ENCODE measurements at places on chromosomes 7 and 10.

- no peak for DNase-seq
These were observed 65.2 kb downstream of the CREB3L2 start for GRCh38 chr7:137936509-137937201.

DNA sequence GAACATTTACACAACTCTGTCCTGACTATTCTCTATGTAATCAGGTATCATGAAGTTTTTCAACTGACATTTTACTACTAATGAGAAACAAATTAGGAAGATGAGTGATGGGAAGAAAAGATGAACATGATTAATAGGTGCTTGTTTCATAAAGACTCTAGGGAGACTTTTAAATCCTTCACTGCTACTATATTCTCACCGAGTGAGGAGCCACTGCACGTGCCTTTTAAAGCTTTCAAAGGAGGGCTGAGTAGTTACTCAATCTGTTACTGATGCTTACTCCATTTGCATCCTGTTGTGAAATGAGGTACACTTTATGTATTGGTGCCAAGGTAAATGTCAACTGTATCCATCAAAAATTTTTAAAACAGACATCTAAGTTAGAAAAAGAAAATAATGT is 1.3 kb upstream of the COMMD3 start:
- DNase-seq, result no peak

DNA sequence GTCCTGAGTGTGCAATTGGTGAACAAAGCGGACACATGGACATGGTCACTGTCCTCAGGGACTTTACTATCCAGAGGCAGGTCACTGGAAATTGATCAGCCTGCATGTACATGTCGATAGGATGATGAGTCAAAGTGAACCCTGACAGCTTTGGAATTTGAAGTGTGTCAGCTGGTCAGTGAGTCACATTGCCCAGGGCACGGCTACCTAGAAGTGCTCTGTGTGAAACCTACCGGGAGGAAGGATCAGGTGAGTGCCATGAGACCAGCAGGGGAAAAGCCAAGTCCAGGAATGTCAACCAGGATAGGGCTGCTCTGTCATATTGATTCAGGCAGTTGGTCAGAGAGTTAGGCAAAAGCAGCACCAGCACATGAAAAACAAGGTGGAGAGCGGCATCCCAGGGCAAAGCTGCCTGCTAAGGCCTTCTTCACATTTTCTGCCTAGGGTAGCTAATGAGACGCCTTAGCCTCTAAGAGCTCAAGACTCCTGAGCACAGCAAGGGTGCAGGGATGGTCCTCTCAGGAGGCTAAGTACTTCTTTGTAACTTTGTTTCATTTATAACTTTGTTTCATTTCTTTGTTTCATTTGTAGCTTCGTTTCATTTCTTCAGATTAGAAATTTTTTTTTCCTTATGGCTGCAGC is 19.4 kb upstream of the PDCD4 start:
- DNase-seq, result no peak

DNA sequence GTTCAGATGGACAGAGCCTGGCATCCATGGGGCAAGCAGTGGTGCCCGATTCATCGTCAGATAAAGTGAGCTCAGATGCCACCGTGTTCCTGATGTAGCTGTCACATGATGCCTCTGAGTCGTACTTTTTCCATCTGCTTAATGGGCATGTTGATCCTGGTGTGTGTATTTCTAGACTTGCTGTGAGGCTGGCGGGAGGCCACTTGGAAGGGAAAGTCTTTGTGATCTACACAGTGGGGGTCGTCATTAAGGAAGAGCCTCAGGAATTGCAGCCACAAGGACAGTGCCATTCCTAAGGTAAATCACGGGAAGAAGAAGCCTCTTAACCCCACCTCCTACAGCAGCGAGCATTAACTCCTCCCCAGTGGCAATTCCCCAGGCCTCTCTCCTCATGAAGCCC is 63.0 kb downstream of the RGS10 start:
- DNase-seq, result no peak

- DNase-seq, result no peak
These were observed 152.5 kb upstream of the CHST15 start for GRCh38 chr10:124245806-124246440.

- DNase-seq, result no peak
These were observed 1.3 kb downstream of the PRKCQ start for GRCh38 chr10:6578795-6579182.

DNA sequence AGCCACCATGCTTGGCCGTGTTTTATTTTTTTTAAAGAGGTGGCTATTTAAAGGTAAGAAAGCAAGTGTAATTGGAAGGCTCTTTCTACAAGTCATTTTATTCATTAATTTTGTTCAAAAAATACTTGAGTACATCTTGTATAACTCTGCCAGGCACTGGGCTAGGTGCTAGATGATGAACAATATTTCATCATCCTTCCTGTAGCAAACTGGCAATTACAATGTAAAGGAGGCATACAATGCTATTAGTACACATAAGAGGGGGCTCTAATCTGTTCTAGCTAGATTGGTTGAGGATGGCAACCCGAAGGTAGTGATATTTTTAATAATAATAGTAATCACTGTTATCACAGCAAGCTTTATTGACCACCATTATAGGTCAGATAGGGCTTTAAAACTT is 215.5 kb upstream of the KLF14 start:
- DNase-seq, result no peak

DNA sequence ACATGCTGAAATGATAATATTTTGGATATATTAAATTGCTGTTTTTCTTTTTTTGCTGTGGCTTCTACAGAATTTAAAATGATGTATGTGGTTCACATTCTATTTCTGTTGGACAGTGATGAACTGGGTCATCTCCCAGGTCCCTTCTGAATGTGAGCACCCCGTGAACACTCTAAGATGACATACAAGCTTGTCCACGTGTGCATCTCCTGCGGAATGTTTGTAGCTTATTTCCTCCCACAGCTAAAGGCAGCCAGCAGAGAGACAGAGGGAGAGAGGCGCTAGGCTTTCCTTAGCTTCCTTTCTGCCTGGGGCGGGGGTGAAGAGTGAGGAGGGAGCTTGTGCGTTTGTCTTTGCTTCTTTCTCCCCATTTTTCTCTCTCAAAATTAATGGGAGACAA is 219.1 kb downstream of the EMX2 start:
- DNase-seq, result no peak

GRCh38 chr10:126052171-126052570 is 155.8 kb downstream of the FANK1 start:
- no peak for DNase-seq

GRCh38 chr10:22693860-22694259 is 20.5 kb downstream of the PIP4K2A start:
- DNase-seq, result no peak

GRCh38 chr7:81790120-81790500 is 20.3 kb upstream of the HGF start:
- DNase-seq, result no peak

GRCh38 chr10:132971448-132972148 is 29.2 kb upstream of the CFAP46 start:
- no peak for DNase-seq

DNA sequence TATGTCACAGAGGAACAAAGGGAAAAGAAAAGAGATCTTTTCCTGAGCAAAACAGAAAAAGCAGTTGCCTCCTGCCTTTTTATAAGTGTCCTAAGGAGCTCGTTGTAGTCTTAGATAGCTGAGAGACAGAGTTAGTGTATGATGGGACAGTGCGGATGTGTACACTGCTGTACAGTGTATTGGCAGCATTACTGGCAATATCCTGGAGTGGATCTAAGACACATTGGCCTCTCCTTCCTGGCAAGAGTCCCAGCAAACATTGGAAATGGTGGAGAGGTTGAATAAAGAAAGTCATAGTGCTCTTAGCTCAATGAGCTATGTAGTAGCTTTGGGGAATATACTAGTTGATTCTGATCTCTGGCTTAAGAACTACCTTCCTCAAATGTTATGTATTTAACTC is 22.7 kb downstream of the GARS1 start:
- DNase-seq, result no peak

DNA sequence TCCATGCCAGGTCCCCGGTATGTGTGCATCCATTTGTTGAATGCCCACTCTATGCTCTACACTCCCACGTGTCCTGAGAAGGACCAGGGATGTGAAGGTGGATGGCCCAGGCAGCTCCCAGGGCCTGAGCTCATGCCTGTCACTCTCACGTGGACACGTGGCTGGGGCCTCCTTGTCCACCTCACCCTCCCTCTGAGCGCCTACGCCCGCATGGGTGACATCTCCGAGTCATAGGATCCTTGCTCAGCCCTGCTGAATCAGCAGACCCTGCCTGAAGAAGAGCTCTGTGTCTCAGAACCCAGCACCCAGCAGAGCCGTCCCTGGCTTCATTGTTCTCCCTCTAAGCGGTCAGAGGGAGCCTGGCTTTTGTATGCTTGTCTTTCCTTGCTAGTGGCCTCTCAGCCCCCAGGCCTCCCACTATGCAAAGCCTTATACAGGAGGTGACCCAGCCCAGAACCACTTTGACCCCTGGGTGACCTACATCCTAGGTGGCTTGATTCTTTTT is 107.9 kb upstream of the PPIF start:
- no peak for DNase-seq

DNA sequence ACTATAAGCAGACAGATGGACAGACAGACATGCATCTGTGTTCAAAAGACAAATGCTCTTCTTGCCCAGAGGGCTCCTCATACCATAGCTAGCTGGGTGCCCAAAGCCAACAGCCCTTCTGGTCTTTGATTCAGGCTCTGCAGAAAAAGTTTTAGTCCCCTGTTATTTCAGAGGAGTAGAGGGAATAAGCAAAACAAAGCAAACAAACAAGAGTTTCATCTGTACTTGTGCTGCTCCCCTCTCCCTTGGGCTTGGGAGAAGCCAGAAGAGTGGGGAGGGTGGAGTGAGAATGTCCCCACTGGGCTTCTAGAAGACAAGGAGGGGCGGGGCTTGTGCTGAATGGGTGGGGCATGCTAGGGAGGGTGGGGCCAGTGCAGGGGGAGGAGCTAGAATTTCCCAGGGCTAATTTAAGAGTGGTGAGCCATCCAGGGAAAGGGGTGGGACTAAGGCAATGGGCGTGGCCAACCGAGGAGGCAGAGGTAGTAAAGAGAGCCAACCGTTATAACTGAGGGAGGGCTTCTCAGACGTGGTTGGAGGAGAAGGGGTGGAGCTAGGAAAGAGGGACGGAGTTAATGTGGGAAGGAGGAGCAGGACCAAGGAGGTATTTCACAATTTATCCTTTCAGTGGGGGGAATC is 101.2 kb upstream of the MGMT start:
- no peak for DNase-seq

DNA sequence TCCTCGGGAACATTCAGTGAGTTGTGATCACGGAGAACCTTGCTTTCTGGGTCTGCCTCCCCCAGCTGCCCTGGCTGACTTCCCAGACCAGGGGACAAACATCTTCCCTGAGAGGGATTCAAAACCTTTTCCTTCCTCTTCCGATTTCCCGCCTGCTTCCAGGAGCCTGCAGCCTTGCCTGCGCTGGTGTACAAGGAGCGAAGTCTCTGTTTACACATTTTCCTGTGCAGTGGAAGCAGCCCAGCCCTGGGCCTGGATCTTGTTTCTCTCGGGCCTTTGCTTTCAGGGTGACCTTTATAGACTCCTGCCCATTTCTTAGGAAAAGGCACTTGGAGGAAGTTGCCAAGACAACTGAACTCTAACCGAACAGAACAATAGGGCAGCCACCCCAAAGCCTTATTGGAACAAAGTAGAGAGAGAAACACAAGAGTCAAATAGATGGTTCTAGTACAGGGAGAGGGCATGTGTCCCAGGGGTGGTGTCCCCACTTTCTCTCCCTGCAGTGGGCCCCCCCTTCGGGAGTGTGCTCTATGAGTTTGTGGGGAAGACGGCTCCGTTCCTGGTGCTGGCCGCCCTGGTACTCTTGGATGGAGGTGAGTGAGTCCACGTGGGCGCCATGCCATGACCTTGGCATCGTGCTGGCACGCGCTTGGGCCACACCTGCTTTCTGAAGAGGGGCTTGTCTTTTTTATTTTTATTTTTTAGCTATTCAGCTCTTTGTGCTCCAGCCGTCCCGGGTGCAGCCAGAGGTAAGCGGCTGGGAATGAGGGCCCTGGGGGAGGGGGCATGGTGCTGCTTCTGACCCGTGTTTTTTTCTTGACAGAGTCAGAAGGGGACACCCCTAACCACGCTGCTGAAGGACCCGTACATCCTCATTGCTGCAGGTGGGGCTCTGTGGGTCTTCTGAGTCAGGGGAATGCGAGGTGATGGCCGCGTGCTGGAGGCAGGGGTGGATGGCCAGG is 14.1 kb downstream of the SLC18A2 start:
- DNase-seq, result no peak

DNA sequence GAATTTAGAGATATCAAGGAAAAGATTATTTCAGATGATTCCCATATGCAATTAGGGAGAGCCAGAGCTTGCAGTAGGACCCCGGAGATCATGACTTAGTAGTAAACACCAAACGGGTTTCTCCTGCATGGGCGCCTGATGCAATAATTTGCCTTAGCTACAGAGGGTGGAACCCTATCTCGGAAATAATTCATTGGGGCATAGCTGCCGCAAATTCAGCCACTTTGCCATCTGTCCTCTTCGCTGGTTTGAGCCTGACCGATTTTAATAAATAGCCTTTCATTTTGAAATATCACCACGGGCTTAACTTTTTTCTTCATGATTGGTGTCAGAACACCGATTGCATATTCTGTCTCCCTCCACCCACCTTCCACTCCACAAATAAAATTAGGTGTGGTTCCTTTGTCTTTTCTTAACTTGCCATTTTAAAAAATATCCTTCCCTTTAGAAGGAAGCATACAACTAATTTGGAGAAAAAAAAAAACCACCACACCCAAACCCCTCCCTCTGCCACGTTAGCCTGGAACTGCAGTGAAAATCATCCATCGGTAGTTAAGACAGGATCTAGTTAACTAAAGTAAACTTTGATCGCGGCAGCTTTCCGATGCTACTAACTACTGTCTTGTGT is 1.4 kb downstream of the GARS1 start:
- no peak for DNase-seq

- no peak for DNase-seq
These were observed 31.7 kb downstream of the AP5Z1 start for GRCh38 chr7:4806983-4807597.

DNA sequence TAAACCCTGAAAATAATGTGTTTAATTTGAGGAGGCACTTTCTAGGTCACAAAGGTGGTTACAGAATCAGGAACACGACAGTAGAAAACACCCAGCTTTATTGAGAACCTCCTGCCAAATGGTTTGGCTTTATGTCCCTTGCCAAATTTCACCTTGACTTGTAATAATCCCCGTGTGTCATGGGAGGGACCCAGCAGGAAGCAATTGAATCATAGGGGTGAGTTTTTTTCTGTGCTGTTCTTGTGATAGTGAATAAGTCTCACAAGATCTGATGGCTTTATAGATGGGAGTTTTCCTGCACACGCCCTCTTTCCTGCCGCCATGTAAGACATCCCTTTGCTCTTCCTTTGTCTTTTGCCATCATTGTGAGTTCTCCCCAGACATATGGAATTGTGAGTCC is 193.8 kb upstream of the KLF6 start:
- no peak for DNase-seq

- no peak for DNase-seq
These were observed 56.9 kb downstream of the XPNPEP1 start for GRCh38 chr10:109866168-109866994.

- no peak for DNase-seq
These were observed 67.2 kb downstream of the ATAD1 start for GRCh38 chr10:87750817-87751216.

GRCh38 chr7:12643001-12643643 is 44.3 kb upstream of the ARL4A start:
- DNase-seq, result no peak

GRCh38 chr10:132332433-132332754 is 401 bp downstream of the LRRC27 start:
- DNase-seq, result no peak
